Hypothalamus (tissue), 51 donors: ENCODE measurements at places on chromosomes 5 and 9.

DNA sequence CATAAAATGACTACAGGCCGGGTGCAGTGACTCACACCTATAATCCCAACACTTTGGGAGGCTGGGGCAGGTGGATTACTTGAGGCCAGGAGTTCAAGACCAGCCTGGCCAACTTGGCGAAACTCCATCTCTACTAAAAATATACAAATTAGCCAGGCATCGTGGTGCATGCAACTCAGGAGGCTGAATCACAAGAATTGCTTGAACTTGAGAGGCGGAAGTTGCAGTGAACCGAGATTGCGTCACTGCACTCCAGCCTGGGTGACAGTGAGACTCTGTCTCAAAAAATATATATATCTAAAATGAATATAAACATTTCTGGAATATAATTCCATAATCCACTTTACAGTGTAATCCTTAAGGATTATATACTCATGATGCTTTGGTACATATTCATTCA lies 66.5 kb downstream of the TEX10 start:
- no peak for DNase-seq

- DNase-seq, result peak; percentile 7
Observed at GRCh38 chr5:157761690-157762621, 18.4 kb downstream of the LSM11 start.

- DNase-seq, result no peak
Observed at GRCh38 chr9:35859310-35859989, 10.8 kb downstream of the OR13J1 start.

DNA sequence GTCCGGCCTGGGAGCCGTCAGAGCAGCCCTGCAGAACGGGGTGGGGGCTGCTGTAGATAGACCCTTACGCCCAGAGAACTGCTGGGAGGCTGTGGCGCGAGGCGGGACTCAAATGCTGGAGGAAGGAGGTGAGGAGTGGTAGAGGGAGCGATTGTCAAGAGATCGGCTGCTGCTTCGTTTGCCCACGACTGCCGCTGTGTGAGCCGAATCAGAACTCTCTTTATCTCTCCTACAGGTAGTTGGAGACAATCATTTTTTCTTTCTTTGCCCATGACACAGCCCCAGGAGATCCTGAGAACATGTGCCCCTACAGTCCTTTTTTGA lies 456 bp downstream of the ZNF79 start:
- DNase-seq, result no peak

- no peak for DNase-seq
Observed at GRCh38 chr5:95533761-95534160, 21.0 kb downstream of the SKIC3 start.
